AG09309 (cell line): ENCODE measurements at places on chromosomes 4 and X.

DNA sequence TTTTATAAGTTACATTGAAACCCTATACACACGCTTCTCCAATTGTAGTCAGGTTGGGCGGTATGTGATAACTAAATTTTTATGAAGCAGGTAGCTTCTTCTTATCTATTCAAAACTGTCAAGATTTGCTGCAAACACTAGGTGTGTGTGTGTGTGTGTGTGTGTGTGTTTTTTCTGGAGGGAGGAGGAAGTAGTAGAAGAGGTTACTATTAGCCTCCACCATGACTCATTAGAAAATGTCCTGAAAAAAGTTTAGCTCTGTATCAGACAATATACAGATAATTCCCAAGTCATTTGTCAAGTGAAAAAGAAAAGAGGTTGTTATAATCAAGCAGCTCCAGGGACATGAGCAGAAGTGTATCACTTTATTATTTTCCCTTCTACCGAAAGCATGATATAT lies 33.9 kb downstream of the PCDH7 start:
- DNase-seq, result no peak

DNA sequence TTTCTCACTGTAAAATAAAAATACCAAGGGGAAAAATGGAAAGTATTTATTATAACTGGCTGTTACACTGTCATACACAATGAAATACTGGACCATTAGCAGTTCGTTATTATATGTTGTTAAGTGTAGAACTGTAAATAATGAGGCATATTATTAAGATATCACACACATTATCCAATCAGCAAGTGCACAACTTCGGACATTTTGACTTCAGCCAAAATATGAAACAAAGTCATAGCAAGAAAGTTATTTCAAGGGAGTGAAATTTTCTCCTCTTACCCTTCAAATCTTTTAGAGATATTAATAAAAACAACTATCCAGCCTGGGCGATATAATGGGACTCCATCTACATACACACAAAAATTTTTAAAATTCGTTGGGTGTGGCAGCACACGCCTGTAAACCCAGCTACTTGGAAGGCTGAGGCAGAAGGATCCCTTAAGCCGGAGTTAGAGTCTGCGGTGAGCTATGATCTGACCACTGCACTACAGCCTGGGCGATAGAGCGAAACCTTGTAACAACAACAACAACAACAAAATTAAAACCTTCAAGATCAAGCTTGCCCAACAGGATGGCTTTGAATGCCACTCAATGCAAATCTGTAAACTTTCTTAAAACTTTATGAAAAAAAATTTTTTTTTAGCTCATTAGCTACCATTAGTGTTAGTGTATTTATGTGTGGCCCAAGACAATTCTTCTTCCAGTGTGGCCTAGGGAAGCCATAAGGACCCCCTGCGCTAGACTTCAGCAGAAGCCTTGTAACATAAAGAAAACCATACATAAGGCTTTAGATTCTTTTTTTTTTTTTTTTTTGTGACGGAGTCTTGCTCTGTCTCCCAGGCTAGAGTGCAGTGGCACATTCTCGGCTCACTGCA lies 1.3 kb upstream of the CISD2 start:
- no peak for DNase-seq

- no peak for DNase-seq
Measured at GRCh38 chr4:7320206-7320797, 114.4 kb downstream of the PSAPL1 start.

DNA sequence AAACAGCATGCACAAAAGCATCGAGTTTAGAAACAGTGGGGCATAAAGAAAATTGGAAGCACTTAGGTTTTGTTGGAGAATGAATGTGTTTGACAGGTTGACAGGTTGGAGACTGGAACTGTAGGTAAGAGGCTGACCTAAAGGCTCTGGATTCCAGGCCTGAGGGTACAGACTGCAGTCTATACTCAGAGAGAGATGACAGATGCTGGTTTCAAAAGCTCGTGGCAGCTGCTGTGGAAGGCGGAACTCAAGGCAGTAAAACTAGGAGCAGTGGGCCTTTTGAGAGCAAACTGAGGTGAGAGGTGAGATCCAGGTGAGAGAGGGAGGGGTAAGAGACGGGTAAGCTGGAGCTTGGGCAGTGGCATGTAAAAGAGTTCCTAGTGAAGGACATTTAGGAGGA lies 415.2 kb downstream of the TRIML1 start:
- DNase-seq, result no peak

DNA sequence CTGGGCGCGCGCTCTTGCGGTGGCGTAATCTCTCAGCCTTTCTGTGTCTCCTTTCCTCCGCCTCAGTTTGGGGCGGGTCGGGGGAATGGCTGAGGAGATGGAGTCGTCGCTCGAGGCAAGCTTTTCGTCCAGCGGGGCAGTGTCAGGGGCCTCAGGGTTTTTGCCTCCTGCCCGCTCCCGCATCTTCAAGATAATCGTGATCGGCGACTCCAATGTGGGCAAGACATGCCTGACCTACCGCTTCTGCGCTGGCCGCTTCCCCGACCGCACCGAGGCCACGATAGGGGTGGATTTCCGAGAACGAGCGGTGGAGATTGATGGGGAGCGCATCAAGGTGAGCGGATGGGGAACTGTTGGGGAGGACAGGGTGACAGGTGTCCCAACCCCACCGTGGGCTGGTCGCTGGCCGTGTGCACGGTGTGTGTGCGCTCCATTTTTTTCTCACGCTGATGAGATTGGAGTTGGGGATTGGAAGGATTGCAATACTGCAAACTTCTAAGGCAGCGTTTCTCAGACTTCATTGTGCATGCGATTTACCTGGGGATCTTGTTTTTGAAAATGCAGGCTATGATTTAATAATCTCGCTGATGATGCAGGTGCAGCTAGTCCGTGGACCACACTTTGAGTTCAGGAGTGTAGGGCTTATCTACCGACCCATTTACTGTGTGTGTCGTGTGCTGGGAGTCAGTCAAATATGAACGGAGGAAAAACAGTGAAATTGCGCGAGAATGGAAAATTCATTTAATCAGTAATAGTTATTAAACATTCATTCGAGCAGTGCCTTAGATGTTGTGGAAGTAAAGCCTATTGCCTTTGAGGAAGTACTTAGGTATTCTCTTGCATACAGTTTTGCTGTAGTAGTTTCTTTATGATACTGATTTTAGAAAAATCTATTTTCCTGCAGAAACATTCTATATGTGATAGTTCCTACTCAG lies at the start of gene RAB33B:
TSS of gene RAB33B (plus strand) at position 11 of the 935 bp plus-strand sequence. CDS start at position 86, 75 bp downstream.
- peak; percentile 61 for DNase-seq

DNA sequence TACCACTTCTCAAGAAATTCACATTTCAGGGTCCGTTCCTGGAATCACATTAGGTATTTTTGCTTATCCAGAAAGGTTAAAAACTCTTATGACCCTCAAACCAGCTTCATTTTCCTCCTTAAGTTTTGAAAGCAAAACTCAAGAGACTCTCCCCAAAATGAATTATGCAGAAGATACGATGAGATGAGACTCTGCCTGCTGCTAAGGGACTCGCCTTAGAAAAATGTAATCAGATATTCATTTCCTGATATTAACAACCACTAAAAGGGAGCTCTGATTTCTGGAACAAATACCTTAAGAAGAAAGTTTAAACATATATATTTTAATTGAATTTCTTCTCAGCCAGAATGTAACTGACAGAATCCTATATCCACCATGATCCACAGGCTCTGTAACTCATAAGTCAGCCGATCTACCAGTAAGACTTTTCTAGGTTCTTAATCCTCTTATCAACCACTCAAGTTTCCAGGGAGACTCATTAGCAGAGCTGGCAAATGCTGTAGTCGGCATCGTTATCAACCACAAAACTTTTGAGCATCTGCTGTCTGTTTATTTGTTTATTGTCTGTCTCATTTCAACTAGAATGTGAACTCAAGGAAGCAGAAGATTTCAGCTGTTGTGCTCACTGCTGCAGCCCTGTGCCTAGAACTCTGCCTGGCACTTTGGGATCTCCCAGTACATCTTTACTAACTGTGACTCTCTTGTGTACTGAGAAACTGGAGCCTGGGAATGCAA lies 112.5 kb downstream of the LDB2 start:
- DNase-seq, result peak; percentile 14

- no peak for DNase-seq
Measured at GRCh38 chr4:20319825-20320612, 68.3 kb downstream of the SLIT2 start.

GRCh38 chr4:169293343-169294176 lies 22.8 kb upstream of the SH3RF1 start:
- no peak for DNase-seq

DNA sequence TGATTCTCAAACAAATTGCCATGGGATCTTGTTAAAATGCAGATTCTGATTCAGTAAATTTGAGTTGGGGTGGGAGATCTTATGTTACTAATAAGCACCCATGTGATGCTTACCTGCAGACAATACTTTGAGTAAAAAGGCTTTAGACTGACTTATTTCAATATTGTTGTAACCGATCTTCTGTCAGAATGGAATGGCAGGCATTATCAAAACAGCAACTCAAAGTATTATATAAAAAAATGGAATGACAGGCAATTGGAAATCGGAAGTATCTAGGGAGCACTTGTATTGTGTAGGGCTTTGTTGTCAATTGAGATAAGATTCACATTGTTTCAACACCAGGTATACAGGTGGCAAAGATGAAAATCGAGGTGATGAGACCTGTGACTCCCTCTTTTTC lies 67.5 kb downstream of the C4orf33 start:
- DNase-seq, result no peak

DNA sequence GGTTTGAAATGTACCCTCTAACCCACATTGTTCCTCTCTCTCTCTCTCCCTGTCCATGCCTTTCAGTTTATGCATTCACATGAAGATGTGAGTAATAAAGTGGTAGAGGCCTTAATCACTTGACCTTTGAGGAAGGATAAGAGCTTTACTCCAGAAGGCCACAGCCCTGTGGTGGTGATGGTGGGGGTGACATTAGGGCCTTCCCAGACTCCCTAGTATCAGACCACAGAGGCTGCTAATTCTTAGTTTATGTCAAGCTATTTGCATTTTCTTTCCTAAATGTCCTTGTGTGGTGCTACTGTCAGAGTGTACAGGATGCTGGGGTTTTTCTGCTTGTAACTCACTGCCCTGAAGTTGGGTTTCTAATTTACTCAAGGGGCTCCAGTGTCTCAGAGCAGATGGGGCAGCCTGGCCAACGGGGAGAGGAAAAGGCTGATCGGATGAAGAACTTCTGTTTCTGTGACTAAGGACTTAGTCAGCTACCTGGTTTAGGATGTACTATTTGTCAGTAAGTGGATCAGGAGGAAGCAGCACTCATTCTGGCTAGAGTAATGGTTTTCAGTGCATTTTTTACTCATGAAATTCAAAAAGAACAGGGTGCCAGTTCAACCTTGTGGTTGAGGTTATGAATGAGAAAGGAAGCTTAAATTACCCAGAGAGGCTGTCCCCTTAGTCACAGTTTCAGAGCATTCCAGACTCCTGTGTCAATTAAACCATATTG lies 509.6 kb upstream of the DIPK2B start:
- peak; percentile 93 for DNase-seq

DNA sequence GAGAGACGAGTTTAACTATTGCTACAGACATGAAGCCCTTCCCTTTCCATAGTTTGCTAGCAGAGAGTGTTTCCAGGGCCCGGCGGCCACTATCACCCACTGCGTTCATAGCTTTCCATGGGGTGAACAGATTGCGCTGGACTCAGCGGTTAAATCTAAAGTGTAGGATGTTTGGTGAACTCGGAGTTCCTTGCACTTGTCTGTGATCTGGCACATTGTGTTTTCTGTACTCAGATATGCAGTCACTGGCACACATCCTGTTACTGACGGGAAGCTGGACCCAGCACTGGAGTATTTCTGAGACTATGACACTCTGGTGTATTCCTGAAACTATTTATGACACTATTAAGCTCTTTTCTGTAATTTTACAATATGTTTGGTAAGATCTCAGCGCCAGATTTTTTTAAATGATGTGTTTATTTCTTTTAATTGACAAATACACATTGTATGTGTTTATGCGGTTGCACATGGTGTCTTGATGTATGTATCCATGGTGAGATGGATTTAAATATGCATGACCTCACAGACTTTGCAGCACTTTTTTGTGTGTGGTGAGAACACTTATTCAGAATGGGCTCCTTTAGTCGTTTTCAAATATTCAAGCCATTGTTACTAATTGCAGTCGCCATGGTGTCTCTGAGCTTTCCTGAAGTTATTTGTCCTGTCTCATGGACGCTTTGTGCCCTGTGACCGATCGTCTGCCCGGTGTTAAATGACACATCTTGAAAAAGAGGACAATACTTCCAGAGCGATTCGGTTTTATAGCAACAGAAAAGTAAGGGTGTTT lies 14.1 kb downstream of the CD99 start:
- no peak for DNase-seq

DNA sequence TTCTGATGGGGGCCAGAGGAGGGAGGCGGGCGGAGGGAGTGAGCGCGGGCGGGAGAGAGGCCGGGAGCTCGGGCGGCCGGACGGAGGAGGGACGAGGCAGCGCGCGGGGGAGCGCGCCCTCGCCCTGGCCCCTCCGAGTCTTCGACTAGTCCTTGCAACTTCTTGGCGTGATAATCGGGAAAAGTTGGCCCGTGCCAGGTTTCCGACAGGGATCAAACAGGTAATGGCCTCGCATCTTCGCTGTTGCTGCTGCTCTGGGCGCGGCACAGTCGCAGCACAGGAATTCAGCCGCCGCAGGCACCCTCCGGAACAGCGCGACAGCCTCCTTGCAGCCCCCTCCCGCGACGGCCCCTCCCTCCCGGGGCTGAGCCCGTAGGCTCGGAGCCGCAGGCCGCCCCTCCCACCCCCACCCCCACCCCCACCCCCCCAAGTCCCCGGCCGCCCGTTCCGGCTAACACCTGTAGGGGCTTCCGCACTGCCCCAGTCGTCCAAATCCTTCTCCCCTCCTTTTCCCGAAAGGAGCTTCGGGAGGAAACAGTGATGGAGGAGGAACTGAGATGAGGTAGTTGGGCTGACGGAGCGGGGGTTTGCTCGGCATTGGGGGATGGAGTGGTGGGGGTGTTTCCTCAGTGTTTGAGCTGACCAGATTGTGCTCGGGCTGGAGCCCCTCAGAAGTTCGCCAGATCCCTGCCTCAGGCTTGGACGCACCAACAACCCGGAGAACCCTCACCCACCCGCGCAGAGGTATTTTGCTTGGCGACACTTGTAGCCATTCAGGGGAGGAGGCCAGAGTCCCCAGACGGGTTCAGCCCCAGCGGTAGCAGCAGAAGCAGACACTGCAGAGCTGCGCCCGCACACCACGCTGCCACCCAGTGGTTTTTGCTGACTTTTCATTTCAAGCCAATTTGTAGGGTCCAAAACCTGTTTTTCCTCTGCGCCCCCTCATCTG lies at the start of gene FGF13:
TSS of gene FGF13 (minus strand) at position 319 of the 949 bp plus-strand sequence. CDS start 714 bp downstream, outside the sequence.
- DNase-seq, result no peak

DNA sequence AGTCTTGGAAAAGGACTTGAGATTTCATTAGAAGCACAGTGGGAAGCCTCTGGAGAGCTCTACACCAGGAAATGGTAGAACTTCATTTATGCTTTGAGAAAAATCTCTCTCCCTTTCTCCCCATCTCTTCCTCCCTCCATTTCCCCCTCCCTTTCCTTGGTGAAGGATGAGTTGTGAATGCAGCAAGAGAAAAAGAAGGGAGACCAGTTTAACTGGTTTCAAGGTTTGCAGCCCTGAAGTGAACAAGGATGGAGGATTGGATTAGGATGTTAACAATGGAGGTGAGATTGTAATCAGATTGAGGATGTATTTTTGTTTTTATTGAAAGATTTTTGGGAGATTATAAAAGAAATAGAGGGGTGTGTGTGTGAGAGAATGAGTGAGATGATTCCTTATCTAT lies 99.5 kb downstream of the ANK2 start:
- DNase-seq, result no peak
